ENCODE measurements at places on chromosomes 13 and 19. TPM values are rescaled to one million over a fixed set of nuclear protein-coding genes. Genes with fewer than 3 reads are reported as not detected.

The CRB3 gene
- 71.3 TPM for total RNA-seq

The CEACAM7 gene
- not detected for total RNA-seq

The ZNF160 gene
- 22.3 TPM for total RNA-seq

The ZNF667 gene
- 3.2 TPM for total RNA-seq

The SYNGR4 gene
- total RNA-seq: not detected

The ERICH6B gene
- total RNA-seq: not detected

The KLK2 gene
- not detected for total RNA-seq

The ZNF506 gene
- 2.4 TPM for total RNA-seq

DNA sequence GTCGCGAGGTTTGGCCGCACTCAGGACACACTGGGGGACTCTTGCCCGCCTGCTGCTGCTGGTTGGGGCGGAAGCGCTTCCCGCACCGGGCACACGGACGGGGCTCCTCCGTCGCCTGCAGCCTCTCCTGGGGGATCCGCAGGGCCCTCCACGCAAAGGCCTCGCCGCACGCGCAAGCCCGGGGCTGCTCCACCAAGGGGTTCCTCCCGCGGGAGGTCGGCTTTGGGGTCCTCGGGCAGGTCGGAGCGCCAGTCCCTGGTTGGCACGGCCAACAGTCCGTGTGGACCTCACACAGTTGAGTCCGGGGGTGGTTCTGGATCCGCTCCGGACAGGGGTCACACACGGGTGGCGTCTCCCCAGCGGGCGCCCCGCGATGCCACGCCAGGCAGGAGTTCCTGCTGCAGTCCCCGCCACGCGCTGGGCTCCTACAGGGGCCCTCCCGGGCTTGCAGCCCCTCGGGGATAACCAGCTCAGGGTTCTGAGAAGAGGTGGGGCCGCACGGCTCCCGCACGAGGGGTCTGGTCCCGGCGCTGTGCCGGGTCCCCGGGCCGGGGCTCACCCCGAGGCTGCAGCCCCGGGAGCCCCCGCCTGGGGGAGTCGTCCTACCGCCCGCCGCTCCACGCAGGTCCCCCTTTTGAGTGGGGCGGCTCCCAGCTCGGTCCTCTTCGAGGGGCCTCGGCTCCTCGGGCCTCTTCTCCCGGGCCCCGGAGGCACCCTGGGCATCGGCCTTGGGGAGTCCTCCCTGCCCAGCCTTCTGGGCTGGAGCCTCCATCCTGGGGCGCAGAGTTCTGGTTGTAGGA is 6.2 kb upstream of the ZNF497 start:
- H3K27me3 ChIP-seq: no peaks in the 10 kb centered on the region
- no peaks in the 10 kb centered on the region for H3K4me1 ChIP-seq
- no peaks in the 10 kb centered on the region for H3K36me3 ChIP-seq

DNA sequence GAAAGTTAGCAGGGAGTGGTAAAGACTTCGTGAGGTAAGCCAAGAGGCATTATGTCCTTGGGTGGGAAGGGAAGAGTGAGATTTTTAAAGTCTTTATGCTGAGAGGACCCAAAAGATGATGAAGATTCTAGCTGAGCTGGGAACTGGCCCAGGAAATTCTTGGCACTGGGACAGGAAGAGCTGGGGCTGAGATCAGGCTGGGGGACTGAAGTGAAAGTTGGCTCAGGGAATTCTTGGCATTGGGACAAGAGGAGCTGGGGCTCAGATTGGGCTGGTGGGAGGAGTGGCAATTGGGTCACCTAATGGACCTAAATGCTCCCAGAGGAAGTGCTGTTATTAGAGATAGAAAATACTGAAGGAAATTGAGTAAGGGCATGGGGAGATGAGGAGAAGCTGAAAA is 8.8 kb downstream of the SCEL start:
- H3K27ac ChIP-seq: no peak overlapping the region
- DNase-seq: peak; percentile 66
- H3K27me3 ChIP-seq: no peaks in the 10 kb centered on the region
- H3K4me3 ChIP-seq: no peak overlapping the region
- peaks cover 14% of the 10 kb centered on the region for H3K4me1 ChIP-seq
- H3K36me3 ChIP-seq: no peaks in the 10 kb centered on the region

GRCh38 chr13:76163761-76164160 is 527.6 kb downstream of the LMO7 start:
- no peak overlapping the region for H3K4me3 ChIP-seq
- no peak for DNase-seq
- H3K4me1 ChIP-seq: no peaks in the 10 kb centered on the region
- no peaks in the 10 kb centered on the region for H3K36me3 ChIP-seq
- H3K27ac ChIP-seq: no peak overlapping the region

DNA sequence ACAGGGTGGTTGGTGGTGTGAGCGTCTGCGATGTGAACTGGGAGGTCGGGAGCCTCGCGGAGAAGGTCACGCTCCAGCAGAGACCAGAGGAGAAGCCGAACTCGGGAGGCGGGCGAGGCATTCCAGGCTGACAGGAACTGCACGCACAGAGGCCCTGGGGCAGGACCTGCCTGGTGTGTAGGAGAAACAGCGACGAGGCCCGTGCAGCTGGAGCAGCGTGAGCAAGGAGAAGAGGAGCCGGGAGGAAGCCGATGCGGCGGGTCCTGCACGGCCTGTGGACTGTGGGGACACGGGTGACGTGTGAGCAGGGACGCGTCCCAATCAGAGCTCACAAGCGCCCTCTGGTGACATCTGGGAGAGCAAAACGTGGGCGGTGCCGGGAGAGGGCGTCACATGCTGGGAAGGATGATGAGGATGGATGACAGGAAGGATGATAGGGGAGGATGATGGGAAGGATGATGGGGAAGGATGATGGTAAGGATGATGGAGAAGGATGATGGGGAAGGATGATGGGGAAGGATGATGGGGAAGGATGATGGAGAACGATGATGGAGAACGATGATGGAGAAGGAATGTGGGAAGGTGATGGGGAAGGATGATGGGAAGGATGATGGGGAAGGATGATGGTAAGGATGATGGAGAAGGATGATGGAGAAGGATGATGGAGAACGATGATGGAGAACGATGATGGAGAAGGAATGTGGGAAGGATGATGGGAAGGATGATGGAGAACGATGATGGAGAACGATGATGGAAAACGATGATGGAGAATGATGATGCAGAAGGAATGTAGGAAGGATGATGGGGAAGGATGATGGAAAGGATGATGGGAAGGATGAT is 16.1 kb upstream of the MADCAM1 start:
- no peak overlapping the region for H3K27ac ChIP-seq
- no peaks in the 10 kb centered on the region for H3K27me3 ChIP-seq
- peak overlapping the region; percentile 53 for H3K4me3 ChIP-seq

DNA sequence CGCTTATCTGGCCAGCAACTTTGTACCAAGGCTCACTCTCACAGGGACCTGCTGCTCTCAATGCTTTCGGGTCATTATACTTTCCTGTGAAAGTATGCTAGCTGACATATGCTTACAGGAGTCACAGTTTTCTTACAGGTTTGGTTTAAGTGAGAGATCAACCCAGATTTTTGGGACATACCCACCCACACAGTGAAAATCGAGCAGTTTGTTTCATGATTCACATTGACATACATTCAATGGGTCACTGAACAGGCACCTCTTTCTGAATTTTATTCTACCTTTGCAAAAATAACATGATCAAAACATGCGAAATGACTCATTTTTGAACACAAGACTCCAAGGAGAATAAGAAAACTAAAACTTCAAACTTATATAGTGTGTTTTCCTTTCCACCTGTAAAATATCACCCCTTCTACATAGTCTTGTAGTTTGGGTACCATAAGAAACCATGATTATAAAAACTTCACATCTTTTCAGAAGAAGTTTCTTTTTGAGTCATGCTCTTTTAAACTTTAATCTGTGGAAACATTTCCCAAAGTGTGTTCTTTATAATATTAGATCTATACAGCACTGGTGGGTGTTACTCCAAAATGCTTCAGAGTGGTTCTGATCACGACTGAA is 44.3 kb upstream of the TEX29 start:
- no peak overlapping the region for H3K27ac ChIP-seq
- peaks cover 7% of the 10 kb centered on the region for H3K36me3 ChIP-seq
- DNase-seq: no peak
- H3K27me3 ChIP-seq: no peaks in the 10 kb centered on the region
- no peaks in the 10 kb centered on the region for H3K4me1 ChIP-seq
- no peak overlapping the region for H3K4me3 ChIP-seq

DNA sequence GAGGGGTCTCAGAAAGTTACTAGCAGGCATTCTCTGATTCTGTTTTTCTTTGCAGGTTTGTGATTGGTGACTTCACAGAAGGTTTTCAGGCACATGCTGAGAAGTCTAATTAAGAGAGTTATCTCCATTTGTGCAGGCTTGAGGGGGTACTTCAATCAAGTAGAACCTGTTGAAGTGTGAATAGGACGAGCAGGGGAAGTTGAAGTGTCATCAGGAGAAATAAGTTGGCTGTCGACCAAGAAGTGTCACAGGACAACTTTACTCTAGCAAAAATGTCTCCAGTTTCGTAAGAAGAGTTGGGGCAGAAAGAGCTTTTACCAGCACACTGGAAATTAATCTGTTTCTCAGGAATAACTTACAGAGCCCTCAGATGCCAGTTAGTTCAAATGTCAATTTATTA is 576.5 kb upstream of the SLITRK5 start:
- peak; percentile 5 for DNase-seq
- H3K4me3 ChIP-seq: no peak overlapping the region
- no peak overlapping the region for H3K27ac ChIP-seq
- no peaks in the 10 kb centered on the region for H3K36me3 ChIP-seq
- H3K4me1 ChIP-seq: peaks cover 19% of the 10 kb centered on the region
- no peaks in the 10 kb centered on the region for H3K27me3 ChIP-seq

- no peak for DNase-seq
- no peak overlapping the region for H3K4me3 ChIP-seq
- H3K27me3 ChIP-seq: peaks cover 47% of the 10 kb centered on the region
Measured at GRCh38 chr19:54696117-54696548, 28.1 kb upstream of the KIR3DL3 start.

GRCh38 chr13:43270130-43270830 is 246.9 kb downstream of the DNAJC15 start:
- H3K36me3 ChIP-seq: no peaks in the 10 kb centered on the region
- DNase-seq: no peak
- no peaks in the 10 kb centered on the region for H3K27me3 ChIP-seq
- H3K4me1 ChIP-seq: peaks cover 38% of the 10 kb centered on the region
- H3K27ac ChIP-seq: peak overlapping the region; percentile 80
- H3K4me3 ChIP-seq: no peak overlapping the region

GRCh38 chr19:46428239-46429135 is at the start of gene PNMA8C:
TSS of gene PNMA8C (minus strand) at chr19:46428936. CDS start at chr19:46428359, 577 bp downstream.
- no peak for DNase-seq
- no peaks in the 10 kb centered on the region for H3K36me3 ChIP-seq
- H3K4me1 ChIP-seq: no peaks in the 10 kb centered on the region
- H3K27ac ChIP-seq: no peak within 1 kb of the TSS
- H3K4me3 ChIP-seq: no peak within 1 kb of the TSS

DNA sequence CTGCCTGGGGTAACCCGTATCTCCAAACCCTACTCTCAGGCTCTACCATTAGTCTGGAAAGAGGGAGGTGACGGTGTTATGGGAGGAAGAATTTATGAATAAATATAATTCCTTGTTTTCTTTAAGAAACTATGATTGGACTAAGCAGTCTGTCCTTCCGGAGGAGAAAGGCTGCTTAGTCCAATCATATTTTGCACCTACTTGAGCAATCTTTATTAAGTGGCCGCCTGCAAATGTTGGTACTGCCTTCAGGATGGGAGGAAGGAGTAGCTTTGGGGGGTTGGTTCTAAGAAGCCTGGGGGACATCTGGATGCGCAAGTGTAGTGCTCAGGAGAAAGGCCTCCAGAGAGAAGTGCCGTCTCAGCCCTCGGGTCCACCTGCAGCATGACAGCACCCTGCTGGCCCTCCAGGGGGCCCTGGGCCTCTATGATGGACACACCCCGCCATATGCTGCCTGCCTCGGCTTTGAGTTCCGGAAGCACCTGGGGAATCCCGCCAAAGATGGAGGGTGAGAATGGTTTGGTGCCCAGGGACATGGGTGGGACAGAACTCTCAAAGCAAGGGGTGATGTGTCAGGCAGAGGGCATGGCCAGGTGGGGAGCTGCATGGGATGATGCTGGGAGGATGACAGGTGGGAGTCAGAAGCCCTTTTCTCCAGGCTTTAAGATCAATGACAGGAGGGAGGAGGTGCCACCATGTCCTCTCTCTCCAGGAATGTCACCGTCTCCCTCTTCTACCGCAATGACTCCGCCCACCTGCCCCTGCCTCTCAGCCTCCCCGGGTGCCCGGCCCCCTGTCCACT is 4.1 kb downstream of the ACP4 start:
- no peak overlapping the region for H3K27ac ChIP-seq
- H3K4me3 ChIP-seq: no peak overlapping the region
- no peaks in the 10 kb centered on the region for H3K4me1 ChIP-seq
- no peaks in the 10 kb centered on the region for H3K27me3 ChIP-seq
- peak; percentile 62 for DNase-seq
- peaks cover 27% of the 10 kb centered on the region for H3K36me3 ChIP-seq

DNA sequence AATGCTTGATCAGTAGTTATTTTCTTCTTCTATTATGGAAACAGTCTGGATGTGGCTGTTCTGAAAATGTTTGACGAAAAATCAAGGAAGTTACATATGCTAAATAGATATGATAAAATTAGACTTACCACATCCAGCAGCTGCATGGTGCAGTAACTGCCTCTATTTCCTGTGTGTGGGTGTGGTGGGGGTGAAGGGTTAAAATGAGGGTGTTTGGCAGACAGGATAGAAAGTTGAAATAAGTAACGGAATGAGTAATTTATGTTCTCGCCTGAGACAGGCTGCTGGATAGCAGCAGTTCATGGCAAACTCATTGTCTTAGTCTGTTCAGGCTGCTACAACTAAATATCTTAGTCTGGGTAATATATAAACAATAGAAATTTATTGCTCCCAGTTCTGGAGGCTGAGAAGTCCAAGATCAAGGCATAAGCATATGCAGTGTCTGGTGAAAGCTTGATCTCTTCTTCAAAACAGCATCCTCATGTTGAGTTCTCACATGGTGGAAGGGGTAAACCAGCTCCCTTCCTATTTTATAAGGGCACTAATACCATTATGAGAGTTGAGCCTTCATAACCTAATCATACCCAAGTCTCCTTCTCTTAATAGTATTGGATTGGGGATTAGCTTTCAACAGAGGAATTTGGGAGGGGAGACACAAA is 1248.9 kb downstream of the SLITRK5 start:
- no peaks in the 10 kb centered on the region for H3K4me1 ChIP-seq
- no peak overlapping the region for H3K4me3 ChIP-seq
- no peaks in the 10 kb centered on the region for H3K36me3 ChIP-seq
- H3K27ac ChIP-seq: no peak overlapping the region
- H3K27me3 ChIP-seq: no peaks in the 10 kb centered on the region
- DNase-seq: no peak
